ENCODE measurements at places on chromosomes 2 and 18.
A peak's percentile ranks its signal among the peaks of the same experiment; 100 is the strongest.

GRCh38 chr2:105294844-105295481 lies 34.6 kb downstream of the TGFBRAP1 start:
- no peak for DNase-seq

- no peak for DNase-seq
Observed at GRCh38 chr2:207154556-207155510, 10.9 kb downstream of the KLF7 start.

- no peak for DNase-seq
Observed at GRCh38 chr2:238785528-238785860, 62.4 kb upstream of the TWIST2 start.

DNA sequence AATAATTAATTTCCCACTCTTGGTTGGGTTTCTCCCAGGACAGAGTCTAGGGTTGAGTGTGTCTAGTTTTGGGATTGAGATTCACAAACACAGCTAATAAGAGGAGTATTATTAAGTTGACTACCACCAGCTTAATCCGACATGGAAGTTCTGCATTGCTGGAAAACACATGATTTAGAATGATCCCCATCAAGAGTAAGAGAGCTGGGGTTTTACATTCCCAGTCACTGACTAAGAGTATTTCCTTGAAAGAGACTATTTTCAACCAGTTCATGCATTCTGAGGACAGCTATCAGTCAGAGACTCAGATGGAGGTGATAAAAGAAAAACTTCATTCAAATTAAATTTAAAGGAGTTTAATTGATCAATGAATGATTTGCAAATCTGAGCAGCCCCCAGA lies 334.6 kb upstream of the LRATD1 start:
- DNase-seq = no peak

- DNase-seq = no peak
Observed at GRCh38 chr18:21049306-21049705, 62.3 kb downstream of the ROCK1 start.

- DNase-seq = no peak
Observed at GRCh38 chr2:79940364-79940763, 364.2 kb downstream of the LRRTM1 start.

DNA sequence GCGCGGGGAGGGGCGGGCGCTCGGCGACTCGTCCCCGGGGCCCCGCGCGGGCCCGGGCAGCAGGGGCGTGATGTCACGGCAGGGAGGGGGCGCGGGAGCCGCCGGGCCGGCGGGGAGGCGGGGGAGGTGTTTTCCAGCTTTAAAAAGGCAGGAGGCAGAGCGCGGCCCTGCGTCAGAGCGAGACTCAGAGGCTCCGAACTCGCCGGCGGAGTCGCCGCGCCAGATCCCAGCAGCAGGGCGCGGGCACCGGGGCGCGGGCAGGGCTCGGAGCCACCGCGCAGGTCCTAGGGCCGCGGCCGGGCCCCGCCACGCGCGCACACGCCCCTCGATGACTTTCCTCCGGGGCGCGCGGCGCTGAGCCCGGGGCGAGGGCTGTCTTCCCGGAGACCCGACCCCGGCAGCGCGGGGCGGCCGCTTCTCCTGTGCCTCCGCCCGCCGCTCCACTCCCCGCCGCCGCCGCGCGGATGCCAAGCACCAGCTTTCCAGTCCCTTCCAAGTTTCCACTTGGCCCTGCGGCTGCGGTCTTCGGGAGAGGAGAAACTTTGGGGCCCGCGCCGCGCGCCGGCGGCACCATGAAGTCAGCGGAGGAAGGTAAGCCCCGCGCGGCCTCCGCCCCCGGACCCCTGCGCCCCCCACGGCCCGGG lies at the start of gene NFATC1:
TSS of gene NFATC1 (plus strand) at position 170 of the 644 bp plus-strand sequence. CDS start at position 465, 295 bp downstream.
- peak; percentile 55 for DNase-seq

- DNase-seq = no peak
Observed at GRCh38 chr18:73739098-73739497, 408.5 kb downstream of the FBXO15 start.

DNA sequence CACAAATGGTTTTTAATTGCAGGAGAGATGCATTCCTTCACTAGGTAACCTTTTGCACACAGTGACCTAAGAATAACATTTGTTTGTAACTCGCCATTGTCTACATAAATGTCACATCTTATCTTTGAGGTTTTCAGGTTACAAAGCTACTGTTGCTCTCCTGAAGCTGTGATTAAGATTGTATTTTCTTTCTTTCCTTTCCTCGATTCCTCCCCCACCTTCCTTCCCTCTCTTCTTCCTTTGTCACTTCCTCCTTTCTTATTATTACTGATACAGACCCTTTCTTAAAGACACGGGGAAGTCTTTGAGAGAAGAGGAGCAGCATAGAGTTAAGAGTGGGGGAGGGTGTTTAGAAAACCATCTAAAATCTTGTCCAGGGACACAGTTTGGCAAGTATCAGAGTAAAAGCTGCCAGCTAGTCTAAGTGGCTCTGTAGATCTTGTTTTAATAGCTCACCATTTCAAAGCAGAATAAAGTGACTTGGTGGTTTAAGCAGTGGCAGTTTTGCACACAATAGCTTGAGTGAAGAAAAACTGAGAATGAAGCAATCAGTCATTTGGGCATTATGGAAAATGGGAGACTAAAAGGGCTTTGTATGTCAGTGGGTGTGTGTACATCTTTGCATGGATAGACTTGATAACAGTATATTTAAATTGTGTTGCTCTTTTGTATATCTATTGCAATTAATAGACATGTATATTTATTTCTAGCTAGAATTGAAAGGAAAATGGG lies 10.9 kb downstream of the CERS6 start:
- DNase-seq = no peak

DNA sequence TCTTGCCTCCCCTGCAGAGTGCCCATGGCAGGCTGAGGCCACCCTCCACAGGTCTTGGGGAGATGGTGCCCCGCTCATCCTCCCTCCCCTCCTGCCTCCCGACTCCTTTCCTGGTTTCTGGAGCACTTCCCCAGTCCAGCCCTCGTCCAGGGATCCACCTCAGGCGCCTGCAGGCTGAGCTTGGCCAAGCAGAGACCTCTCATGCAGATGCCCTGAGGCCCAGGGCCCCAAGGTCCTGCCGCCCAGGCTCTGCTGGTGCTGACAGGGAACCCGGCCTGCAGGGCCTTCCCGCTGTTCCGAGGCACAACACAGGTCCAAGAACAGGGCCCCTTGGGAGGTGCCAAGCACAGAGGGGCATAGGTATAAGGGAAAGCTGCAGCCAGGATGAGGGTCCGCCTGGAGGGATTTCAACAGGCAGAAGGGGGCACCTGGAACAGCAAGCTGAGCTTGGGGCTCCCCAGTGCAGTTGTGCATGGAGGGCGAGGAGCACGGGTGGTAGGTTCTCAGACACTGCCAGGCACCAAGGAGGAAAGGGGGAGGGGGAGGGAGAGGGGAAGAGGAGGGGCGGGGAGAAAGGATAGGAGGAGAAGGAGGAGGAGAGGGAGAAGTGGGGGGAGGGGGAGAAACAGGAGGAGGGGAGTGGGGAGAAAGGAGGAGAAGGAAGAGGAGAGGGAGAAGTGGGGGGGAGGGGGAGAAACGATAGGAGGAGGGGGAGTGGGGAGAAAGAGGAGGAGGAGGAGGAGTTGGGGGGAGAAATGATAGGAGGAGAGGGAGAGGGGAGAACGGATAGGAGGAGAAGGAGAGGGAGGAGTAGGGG lies 1.2 kb upstream of the ANO7 start:
- no peak for DNase-seq

DNA sequence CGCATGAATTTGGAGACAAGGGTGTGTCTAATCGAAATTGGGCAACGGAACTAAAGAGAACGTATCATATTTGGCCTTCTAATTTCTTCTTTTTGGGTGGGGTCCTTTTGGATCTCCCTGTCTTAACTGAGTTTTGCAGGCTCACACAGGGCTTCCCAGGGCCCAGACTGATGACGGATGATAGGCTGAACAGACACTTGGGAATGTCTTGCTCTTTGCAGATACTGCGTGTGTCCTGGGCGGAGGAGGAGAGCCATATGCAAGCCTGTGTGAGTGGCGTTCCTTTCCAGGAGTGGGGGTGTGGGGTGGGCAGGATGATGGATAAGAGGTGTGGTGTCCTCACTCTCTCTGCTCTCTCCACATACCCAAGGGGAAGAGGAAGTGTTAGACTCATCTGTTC lies 40.1 kb downstream of the TNP1 start:
- no peak for DNase-seq

- no peak for DNase-seq
Observed at GRCh38 chr2:153477636-153478288, 800 bp downstream of the RPRM start.

DNA sequence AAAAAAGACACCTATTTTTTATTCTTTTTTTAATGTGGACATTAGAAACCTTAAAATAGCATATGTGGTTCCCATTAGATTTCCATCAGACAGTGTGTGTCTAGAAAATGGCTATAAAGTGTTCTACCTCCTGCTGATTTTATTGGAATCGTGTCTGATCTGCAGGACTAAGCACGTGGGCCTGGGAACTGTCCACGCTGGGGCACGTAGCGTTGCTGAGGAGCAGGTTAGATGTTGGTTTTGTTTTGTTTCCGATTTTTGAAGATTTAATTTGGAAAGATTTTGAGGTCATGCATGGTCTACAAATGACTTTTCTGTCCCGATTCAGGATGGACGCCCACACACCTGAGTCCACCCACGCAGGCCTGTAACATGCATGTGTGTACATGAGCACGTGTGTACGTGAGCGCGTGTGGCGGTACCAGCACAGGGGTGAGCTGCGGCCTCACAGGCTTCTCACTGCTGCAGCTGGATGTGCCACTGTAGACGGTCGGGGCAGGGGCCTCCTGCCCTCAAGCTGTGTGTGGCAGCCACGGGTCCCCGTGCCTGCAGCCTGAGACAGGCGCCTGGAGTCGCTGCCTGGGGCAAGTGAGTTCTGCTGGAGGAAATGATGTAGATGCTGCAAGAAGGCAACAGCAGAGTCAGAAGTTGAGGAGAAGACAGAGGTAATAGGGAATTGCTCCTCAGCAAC lies 99.7 kb upstream of the CTDP1 start:
- DNase-seq = no peak

GRCh38 chr2:38098421-38099098 lies 22.6 kb upstream of the CYP1B1 start:
- DNase-seq = no peak

DNA sequence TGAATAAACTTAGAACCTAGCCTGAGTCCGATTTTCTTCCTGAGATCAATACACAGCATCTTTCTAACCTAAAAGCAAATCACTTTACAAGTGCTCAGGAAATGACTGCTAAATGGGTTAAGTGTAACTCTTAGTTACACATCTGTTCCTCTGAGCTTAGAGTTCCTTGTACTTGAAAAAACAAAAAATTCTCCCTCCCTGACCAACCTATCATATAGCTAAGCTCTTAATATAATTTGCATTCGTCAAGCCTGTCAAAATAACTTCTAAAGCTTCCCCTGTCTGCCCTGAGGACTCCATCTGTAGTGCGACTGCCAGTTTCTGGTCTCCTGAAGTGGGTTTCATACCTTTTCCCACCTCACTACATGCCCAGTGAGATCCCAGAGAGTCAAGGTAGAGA lies 190.4 kb downstream of the NCK2 start:
- no peak for DNase-seq

DNA sequence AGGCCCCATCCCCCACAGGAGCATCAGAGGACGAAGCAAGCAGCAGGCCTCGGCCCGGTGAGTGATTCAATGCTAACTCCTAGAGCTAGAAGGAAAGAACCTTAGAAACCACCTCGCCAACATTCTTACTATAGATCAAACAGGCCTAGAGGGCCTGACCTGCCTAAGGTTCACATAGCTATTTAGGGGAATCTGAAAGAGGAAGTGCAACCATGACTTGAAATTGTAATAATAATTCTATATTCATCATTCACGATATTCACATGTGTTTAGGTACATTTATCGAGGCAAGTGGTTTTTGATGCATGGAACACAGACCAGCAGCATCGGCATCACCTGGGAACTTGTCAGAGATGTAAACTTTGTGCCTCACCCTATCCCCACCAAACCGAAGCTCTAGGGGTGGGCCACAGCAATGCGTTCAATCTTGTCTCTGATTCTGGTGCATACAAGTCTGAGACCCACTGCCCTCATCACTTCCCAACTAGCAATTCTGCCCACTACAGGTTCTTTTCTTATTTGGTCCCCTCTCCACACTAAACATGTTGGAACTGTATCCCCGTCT lies 78.0 kb upstream of the DNMT3A start:
- no peak for DNase-seq

GRCh38 chr2:137508739-137509384 lies 455.4 kb upstream of the HNMT start:
- DNase-seq = no peak

DNA sequence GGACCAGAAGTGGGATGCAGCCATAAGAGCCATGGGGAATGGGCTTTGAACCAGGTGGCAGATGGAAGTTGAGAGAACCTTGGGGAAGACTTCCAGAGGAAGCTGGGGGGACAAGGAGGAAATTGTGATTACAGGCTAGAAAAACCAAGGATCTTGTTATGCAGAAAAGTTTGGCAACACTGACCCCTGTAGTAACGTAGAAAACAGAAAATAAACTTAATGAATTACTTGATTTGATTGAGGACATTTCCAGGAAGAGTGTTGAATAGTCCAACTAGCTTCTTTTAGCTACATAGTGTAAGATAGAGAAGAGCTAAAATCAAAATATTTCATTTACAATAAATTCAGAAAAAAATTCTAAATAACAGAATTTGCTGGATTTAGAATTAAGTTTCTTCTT lies 91.9 kb upstream of the GPC1 start:
- DNase-seq = no peak

GRCh38 chr2:189659734-189660133 lies 1.5 kb upstream of the ASNSD1 start:
- DNase-seq = no peak

Measured in stimulated activated CD8-positive, alpha-beta memory T cell treated with anti-CD3 and anti-CD28 coated beads, Interleukin-15, amount 100 ng/mL, for 24 hours (primary cell).